ENCODE measurements at places on chromosomes 11 and 22.

DNA sequence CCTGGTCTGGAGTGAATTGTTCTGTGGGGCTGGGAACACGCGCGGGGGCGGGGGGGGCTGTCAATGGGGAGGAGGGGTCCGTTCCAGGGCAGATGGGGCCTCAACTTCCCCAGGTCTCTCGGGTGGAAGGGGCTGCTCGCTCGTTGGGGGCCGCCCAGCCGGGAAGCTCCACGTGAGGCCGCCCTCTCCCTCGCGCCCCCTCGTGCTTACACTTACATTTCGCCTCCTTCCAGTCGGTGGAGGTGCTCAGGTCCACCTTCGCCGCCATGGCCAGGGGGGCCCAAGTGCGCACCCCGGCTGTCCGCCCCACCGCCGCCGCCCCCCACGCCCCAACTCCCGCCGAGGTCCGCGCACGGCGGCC lies 452 bp downstream of the MACROD1 start:
- DNase-seq = peak; percentile 28

GRCh38 chr22:29695129-29695926 lies 24.5 kb upstream of the CABP7 start:
- DNase-seq = no peak

DNA sequence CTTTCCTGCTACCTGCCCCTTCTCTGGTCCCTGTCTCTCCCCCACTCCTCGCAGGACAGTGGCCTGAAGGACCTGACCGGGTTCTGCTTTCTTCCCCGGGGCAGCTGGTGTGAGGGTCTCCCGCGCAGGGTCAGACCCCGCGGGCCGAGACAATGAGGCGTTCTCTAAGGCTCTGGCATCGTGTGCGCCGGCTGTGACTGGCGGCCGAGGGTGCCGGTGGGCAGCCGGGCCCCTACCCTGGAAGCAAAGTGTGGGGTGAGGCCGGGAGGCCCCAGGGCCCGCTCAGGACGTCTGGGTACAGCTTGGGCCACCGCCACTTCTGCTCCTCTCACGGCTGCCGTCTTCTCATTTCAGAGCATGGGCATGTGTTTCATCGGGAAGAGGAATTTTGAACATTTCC lies 16.3 kb downstream of the TRMU start:
- no peak for DNase-seq

- no peak for DNase-seq
Observed at GRCh38 chr11:69518081-69518950, 36.9 kb downstream of the LINC01488 start.

- no peak for DNase-seq
Observed at GRCh38 chr22:47148956-47149728, 386.7 kb downstream of the TBC1D22A start.

DNA sequence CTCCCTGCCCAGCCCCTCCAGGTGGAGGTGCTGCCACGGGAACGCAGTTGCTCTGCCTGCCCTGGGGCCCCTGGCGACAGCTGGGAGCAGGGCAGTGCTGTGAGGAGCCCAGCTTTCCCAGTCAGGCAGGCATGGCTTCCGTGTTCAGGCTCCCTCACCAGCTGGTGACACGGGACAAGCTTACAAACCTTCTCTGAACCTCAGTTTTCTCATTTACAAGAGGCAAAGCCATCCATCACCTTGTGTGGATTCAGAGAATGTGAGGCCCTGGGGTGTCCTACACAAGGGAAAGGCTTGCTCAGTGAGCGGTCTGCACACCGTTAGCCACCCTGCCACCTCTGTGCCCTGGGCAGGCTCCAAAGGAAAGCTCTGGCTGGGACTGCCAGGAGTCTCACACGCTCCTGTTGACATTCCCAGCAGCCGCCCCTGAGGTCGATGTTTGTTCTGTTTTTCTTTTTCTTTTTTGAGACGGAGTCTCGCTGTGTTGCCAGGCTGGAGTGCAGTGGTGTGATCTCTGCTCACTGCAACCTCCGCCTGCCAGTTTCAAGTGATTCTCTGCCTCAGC lies 23.5 kb downstream of the SUN2 start:
- no peak for DNase-seq

GRCh38 chr11:104594228-104594958 lies 303.9 kb downstream of the CASP12 start:
- DNase-seq = no peak

DNA sequence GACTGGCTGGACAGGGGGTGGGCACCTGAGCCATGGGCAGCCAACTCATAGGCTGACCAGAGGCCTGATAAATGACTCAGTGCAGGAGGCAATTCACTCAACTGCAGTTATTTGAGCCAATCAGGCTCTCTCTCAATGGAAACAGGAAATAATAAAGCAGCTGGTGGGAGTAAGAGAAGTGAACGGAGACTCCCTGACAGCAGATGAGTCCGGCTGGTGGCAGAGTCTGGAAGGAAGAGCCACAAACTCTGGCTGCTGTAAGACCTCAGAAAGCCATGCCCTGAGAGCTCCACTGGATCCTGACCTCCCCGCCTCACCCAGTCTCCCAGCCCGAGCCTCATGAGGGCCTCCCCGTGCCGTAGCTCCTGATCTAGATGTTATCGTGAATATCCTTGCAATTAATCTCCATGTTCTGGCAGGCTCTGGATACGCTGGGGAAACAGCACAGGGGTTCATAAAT lies 69.8 kb downstream of the TRIM29 start:
- DNase-seq = no peak

DNA sequence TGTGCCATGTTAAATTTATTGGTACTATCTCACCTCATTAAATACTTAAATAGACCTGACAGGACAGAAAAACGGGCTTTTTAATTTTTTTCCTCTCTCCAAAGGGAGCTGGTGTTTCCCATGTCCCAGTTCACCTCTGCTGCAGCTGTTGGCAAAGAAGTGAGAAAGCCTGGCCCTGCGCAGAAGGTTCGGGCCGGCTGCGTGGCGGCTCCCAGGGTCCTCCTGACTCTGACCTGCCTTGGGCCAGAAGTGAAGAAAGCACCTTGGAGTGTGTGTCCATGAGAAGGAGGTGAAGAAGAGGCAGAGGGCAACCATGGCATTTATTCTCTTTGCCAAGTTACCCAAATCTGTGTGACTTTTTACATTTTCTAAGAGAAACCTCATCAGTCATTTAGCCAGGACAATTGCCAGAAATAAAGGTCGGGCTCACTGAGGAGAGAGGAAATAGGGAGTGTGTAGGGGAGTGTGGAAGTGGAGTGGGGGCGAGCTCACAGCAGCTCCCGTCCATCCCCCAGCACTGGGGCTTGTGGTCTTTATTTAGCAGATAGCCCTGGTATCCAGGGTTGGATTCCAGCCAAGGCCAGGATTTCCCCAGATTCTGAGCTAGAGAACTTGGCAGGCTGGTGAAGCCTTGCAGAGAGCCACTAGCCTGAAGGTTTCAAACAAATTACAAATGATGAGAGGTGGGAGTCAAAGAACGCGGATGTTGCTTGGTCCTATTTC lies 102.4 kb upstream of the CADM1 start:
- no peak for DNase-seq
